ENCODE measurements at places on chromosomes 1 and 21.

DNA sequence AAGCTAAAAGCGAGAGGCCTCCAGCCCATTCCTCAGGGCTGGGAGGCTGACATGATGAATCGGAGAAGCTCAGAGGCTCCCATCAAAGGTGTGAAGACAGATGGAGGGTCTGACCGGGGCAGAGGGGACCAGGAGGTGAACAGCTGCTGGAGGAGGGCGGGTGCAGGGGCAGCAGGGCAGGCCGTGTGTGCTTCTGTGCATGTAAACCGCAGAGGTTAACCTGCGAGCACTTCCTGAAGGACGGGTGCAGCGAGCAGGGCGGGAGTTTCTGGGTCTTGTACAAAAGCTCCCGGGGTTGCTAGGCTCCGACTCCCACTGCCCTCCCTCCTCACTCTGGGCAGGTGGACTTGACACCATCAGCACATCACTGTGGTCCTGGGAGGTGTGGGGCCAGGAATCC lies 75.2 kb downstream of the PAX7 start:
- no peak for DNase-seq

DNA sequence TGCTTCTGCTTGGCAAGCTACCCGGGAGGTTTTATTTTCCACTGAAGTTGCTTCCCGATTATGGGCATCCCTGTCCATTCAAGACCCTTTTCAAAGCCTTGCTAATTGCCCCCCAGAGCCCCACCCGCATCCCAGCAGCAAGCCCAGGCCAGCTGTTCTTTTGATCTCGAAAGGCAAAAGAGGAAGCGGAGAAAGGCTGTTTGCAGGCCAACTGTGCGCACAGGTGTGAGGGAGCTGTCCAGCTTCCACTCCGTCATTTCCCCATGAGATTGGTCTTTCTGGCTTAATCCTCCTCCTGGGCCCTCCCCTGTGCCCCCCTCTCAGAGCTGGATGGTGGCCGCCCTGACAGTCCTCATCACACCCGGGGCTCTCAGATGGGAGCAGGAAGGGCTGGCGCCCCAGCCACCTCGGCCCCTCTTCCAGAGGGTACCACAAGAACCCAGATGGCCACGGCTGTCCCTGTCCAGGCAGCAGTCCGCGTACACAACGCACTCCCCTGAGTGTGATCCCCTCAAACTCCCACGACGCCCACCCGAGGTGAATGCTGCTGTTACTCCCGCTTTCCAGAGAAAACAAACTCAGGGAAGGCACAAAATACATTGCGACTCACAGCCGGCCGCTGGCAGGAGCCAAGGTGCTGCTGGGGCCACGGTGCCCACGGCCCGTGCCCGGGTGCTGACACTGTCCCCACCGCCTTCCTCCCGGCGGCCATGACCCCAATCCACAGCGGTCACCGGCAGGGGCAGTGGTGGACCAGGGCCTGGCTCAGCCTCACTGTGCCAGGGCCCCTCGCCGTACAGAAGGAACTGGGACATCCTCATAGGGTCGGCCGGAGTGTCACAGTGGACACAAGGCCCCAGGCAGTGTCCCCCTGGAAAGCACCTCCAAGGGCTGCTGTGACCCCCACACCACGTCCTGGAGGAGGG lies 121.9 kb downstream of the CRYAA start:
- no peak for DNase-seq

DNA sequence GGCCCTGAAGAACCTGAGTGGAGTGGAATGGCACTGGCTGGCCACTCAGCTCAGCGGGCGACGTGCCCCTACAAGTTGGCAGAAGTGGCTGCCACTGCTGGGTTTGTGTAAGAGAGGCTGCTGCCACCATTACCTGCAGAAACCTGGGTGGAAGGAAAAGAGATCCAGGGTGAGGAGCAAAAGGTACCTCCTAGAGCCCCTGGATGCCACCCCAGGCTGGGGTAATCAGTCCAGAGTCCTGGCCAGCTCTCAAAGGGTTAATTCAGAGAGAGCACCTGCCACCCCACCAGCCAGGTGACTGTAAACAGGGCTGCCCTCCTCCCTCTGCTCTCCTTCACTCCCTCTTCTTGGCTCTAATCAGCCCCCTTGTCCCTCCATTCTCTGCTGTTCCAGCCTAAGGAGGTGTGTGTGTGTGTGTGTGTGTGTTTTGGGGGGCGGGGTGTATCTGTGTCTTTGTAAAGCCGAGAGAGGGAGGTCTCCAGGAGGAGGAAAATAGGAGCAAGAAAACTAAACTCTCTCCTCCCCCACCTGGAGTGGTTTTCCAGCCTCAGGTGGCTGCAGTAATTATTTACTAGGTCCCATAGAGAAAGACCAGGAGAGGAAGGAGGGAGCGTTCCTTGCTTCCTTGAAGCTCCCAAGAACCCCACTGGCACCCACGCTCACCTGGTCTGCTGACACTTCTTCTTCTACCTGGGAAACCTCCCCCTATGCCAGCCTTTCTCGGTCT lies 12.6 kb downstream of the TRIM46 start:
- DNase-seq: no peak

DNA sequence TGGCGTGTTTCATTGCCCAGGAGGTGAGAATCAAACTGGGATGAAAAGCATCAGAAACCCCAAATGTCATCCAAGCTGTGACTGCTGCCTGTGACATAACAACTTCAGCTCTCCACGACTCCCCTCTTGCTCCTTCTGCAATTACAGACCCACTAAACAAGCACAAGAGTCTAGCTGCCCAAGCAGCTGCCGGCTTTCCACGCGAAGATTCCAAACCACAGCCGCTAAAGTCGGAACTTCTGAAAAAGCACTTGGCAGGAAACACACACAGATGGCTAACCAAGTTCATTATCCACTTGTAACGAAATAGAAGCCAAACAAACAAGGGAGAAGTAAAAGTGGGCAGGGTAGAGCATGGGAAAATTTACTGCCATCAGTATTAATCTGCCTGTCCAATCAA lies 198.1 kb downstream of the SLC35F3 start:
- DNase-seq: no peak

DNA sequence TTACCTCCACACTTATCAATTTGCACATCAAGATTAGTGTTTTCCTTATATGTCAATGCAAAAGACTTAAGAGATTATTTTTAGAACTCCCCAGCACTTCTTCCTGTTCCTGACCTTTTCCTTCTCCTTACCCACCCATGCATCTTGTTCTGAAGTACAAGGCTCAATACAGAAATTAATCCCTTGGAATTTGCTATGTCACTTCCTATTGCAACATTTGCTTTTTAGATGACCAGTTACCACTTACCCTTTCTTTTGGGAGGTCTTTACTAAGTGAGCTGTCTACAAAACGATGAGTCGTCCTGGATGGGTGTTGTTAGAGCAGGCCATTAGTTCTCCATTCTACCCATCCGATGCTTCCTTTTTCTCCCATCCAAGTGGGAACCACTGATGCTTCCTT lies 221.2 kb downstream of the FMN2 start:
- peak; percentile 97 for DNase-seq

GRCh38 chr1:64179588-64179987 lies 23.8 kb upstream of the UBE2U start:
- DNase-seq: no peak

DNA sequence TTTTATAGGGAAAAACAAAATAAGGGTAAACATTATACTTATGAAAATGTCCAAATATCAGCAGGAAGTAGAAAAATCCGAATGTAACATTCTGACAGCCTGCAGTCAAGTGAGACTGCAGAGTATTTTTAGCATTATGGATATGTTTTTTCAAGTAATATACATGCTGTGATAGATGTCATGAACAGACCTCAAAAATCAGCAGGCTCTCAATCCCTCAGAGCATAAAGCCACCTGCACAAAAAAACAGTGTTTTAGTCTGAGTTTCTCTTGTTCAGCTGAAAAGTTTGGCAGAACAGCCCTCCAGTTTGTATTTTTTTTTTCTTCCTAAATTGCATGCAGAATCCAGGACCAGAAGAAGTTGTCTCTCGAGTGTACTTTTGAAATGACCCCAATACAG lies 219.1 kb upstream of the FMN2 start:
- DNase-seq: no peak

DNA sequence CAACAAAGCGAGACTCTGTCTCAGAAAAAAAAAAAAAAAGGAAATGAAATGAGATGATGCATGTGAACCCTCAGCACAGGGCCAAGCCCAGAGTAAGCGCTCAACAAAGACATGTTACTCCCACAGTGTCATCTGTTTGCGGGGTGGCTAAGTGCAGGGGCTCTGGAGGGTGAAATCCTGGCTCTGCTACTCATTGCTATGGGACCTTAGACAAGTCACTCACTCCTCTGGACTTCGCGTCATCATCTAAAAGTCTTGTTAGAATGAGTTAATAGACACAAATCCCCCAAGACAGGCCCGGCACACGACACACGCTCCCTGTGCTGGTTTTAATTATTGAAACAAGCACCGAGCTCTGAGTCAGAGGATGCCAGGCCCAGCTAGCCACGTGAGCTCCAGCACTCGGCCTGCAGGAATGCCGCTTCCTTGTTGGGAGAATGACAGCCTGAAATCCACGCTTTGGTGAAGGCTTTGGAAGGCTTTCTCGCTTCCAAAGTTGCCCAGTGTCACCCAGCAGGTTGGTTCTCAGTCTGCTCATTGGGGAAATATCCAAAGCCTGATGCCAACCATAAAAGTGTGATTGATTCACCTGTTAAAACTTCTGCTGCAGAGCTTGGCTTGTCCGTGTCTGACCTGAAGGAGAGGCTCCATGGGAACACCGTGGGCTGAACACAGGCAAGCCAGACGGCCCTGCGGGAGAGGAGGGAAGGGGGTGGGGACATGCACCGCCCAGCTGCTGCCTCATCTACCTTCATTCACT lies 36.7 kb upstream of the TARDBP start:
- peak; percentile 77 for DNase-seq

DNA sequence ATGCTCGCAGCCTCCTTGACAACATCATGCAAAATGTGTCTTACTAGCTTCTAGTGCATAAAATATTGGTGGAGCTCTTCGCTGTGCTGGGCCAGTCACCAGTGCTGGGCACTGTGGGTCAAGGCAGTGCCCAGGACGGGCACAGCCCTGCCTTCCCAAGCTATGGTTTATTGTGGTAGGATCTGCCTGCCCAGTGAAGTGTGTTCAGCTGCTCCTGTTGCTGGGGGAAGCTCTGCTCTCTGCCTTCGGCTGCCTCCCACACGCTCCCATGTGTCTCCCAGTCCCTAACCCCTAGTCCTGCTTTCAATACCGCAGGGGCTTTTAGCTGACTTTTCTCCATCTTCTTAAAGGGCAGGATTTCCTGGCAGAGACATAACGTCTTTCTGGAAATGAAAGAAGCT lies 15.7 kb downstream of the EPHX1 start:
- DNase-seq: no peak

DNA sequence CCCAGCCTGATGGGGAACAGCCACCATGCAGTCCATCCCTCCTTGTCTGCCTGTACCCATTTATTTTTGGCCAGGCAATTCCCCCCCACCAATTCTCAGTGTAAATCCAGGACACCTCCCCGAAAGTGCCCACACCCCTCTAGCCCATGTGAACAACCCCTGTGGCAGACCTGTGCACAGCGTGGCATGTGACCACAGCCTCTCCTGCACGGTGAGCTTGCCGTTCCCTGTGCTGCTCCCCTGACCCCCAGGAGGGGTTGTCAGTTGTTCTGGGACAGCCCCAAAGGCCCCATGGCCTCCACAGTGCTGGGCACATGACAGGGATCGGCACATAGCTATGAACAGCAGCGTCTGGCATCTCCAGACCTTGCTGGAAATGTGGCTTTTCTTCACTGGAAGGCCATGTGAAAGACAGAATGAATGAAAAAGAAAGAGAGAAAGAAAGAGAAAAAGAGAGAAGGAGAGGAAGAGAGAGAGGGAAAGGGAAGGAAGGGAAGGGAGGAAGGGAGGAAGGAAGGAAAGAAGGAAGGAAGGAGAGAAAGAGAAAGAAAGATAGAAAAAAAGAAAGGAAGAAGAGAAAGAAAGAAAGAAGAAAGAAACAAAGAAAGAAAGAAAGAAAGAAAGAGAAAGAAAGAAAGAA lies 3.9 kb downstream of the CAPN9 start:
- no peak for DNase-seq

GRCh38 chr1:116508984-116509980 lies 61.5 kb downstream of the CD58 start:
- DNase-seq: peak; percentile 83
